Activated naive CD8-positive, alpha-beta T cell treated with anti-CD3 and anti-CD28 coated beads for 36 hours (primary cell): ENCODE measurements at places on chromosomes 13 and 19.
A peak's percentile ranks its signal among the peaks of the same experiment; 100 is the strongest.

- DNase-seq: no peak
These were observed 23.6 kb upstream of the CEBPA start for GRCh38 chr19:33325920-33326319.

- no peak for DNase-seq
These were observed 7.6 kb downstream of the SIGLECL1 start for GRCh38 chr19:51258165-51259160.

DNA sequence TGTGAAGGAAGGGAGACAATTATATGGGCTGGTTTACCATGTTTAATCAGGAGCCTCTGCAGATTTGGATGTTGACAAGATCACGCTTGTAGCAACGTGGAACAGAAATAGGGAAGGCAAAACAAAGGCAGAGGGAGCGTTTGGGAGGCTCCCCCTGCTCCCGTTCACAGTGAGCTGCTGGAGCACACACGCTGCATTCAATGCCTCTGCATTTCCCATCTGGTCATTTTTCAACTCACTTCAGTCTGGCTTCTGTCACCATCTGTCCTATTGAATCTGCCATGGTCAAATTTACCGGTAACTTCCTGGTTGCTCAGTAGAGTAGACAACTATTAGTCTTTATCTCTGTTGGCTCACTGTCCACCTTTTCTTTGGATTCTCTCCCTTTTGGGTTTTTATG lies 91.0 kb downstream of the NHLRC3 start:
- DNase-seq: no peak

- no peak for DNase-seq
These were observed 30.5 kb downstream of the OR10H4 start for GRCh38 chr19:15979293-15979692.

DNA sequence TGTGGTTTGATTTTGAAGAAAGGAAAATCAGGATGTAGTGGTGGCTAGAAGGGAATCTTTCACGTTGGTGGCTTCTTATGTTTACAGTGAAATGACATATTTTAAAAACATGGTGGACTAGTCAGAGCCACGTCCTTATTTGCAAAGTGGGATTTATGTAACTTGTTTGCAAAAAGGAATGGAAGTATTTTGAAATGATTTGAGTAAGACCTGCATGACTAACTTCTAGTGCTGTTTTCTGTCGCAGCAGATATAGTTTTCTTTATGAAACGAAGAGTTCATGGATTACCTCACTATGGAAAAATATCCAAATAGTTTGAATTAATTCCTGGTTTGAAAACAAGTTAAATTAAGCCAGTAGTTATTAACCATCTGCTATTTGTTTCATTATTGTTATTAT lies 476.5 kb downstream of the MYO16 start:
- DNase-seq: no peak

DNA sequence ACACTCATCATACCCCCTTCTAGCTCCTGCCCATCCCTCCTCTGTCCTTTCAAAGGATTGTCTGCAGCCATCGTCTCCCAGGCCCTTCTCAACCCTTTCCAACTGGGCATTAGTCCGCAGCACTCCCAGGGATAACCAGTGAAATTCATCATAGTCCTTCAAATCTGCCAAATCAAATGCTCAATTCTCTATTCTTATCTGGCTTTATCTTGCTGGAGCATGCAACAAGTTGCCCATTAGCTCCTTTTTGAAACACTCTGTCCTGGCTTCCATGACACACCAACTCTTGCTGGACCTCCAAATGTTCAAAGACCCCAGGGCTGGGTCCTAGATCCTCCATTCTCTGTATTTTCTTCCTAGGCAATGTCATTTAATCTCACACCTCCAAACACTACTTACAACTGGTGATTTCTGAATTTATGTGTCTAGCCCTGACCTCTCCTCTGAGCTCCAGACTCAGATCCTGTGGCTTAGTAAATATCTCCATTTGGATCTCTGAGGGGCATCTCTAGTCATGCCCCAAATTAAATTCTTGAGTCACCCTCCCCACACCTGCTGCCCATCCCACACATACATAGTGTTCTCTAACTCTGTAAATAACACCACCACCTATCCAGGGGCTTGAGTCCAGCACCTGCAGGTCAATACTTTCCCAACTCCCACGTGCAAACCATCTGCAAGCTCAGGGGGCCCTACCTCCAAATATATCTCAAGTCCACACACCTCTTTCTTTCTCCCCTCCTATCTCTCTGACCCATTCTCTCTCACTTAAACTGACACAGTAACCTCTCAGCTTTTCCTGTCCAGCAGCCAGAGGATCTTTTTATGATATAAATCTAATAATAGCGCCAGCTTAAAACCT lies 9.1 kb upstream of the ANKRD10 start:
- DNase-seq: no peak

- DNase-seq: no peak
These were observed 2.0 kb downstream of the NACC1 start for GRCh38 chr19:13120031-13120430.

DNA sequence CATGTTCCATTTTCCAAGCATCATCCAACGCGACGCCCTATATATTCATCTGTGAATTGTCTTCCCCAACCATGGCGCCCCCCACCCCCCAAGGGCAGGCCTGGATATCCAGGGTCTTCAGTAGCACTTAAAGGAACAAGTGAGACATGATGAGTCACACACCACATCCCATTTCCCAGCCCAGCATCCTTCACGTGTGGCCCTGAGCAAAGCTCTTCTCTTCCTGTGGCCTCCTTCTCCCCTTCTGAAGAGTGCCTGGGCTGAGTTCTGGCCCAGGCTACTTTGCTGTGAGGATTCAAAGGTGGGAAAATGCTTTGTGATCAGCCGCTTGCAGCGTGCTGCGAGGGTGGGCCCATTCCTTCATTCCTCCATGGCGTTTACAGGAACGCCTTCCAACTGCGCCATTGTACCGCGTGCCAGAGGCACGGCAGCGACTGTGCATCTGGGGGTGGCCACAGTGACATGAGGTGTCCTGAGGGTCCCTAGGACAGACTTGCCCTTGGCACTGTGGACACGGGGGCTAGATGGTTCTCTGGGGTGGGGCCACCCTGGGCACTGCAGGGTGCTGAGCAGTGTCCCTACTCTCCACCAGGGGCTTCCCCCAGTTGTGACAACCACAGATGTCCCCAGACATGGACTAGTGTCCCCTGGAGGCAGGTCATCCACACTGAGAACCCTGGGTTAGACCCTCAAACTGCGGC lies 11.7 kb downstream of the PLIN4 start:
- DNase-seq: peak; percentile 15

DNA sequence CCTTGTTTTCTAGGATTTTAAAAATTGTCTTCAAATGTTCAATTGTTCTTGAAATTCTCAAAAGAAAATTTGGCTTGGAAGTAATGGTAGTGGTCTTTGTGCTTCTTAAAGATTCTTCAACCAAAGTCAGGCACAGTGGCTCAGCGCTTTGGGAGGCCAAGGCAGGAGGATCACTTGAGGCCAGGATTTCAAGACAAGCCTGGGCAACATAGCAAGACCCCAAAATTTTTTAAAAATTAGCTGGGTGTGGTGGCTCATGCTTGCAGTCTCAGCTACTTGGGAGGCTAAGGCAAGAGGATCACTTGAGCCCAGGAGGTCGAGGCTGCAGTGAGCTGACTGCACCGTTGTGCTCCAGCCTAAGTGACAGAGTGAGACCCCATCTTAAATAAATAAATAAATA lies 153.5 kb upstream of the ZNF507 start:
- DNase-seq: no peak

DNA sequence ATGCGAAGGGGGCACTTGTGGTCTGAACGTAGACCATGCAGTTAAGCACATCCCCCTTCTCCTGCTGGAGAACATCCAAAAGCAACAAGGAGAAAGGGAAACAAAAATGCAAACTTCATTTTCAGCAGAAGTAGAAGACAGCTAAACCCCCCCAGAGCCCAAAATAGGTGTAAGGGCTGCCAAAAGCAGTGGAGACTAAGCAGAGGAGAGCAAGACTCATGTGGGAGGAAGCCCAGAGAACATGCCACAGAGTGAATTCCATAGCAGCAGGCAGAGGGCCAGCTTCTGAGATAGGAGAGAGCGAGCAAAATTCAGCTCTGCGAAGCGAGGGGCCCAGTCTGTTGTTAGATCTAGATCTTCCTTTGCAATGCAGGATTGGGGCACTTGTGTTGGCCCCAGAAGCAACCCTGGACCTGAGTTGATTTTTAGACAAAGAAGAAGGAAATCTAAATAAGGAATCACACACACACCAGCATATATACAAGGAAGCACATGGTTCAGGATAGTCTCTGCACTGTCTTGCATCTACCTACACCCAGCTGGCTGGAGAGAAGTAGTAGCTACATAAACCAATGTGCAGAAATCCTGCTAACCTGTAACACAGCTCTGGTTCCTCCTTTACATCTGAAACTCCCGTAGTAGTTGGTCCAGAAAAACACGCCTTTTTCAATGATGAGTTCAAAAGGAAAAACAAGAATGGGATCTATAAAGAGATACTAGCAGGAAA lies 199.6 kb downstream of the SPRY2 start:
- DNase-seq: no peak

DNA sequence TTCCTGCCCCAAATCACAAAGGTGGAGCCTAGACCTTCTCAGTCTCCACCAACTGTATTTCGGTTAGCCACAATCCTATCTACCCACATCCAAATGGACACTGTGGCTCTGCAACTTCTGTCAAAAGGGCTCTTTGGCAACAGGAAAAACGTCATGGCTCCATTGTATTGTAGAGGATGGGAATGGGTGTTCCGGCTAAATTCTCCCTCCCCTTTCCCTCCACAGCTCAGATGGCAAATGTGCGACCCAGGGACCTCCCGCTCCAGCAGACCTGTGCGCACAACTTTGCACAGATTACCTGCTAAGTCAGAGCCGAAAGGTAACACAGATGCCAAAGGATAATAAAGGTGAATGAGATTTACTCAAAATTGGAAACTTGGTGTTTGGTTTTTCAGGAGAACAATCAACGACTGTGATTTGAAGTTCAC lies 968 bp upstream of the KL start:
- no peak for DNase-seq

DNA sequence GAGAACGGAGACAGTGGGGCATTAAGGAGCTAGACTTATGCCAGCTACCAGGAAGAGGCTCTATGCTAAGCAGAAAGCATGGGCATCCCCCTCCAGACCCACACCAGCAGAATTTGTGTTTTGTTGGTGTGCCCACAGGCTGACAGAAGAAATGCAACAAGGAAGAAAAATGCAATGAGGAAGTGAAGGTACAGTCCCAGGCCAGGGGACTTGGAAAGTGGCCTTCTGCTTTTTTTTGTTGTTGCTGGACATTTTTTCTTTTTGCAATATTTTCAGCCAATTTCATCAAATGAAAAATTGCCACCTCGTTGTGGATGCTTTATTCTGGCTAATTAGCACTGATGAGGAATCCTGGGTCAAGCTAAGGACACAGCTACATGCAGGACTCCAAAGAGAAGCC lies 167.7 kb downstream of the TSHZ3 start:
- no peak for DNase-seq

- no peak for DNase-seq
These were observed 17.0 kb upstream of the NCCRP1 start for GRCh38 chr19:39179754-39180153.

DNA sequence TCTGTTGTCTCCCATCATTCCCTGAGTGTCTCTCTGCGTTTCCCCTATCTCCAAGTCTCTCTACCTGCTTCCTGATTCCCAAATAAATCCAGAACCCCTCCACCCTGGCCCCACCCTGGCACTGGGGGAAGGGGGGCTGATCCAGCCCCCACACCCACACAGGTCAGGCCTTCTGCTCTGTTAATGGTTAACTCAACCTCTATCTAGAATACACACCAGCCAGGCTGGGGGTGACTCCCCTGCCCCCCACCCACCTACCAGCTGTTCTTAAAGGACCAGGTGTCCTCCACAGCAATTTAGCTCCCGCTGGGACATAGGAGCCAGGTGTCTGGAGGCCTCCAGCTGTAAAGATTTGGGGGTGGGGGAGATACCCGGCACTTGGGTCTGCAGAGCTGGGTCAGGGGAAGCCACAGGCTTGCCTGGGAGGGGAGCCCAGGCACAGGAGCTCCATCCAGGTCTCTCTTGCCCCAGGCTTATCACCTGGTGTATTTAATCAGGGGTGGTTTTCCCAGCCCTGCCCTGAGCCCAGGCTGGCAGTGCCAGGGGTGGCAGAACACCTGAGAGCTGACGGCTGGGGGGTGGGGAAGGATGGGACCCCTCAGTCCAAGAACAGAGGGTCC lies 3.9 kb downstream of the IRF2BP1 start:
- DNase-seq: no peak

DNA sequence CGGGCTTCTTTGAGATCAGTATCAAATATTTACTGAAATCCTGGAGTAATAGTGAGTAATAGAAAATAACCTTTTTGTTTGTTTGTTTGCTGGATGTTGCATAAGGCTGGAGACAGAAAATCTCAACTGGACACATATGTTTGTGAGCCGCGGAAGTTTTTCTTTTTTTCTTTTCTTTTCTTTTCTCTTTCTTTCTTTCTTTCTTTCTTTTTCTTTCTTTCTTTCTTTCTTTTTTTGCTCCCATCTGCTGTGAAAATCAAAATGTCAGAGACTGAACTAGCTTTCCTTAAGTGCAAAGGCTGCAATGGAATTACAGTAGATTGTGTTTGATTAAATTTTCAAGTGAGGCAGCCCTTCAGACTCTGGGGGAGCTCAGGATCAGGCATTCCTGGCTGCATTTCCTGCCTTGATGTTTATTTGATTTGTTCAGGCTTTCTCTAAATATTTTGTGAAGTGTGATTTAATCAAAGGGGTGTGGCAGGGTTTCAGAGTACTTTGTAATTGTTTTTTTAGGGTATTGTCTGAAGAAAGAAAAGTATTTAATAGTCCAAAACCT lies 319 bp downstream of the FRY start:
- no peak for DNase-seq

- DNase-seq: no peak
These were observed 160.7 kb downstream of the ABCC4 start for GRCh38 chr13:95140502-95140901.

- no peak for DNase-seq
These were observed 133.1 kb downstream of the TNFRSF19 start for GRCh38 chr13:23703246-23703860.
